ENCODE measurements at places on chromosomes 13 and 19. TPM values are rescaled to one million over a fixed set of nuclear protein-coding genes. Genes with fewer than 3 reads are reported as not detected.

GRCh38 chr19:47826800-47827199 is 5.1 kb downstream of the CRX start:
- DNase-seq, result no peak

DNA sequence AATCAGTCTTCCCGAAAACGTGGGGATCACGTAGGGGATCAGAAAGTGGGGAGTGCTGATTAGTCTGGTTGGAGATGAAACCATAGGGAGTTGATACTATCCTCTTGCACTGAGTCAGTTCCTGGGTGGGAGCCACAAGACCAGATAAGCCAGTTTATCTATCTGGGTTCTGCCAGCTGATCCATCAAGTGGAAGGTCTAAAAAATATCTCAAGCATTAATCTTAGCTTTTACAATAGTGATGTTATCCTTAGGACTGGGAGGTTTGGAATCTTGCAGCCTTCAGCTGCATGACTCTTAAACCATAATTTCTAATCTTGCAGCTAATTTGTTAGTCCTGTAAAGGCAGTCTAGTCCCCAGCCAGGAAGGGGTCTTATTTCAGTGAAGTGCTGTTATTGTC is 2474.2 kb downstream of the PCDH9 start:
- DNase-seq, result no peak

FGF22 gene
- not detected for total RNA-seq

GRCh38 chr19:16791942-16792341 is 37.3 kb upstream of the SIN3B start:
- peak; percentile 25 for DNase-seq

DNA sequence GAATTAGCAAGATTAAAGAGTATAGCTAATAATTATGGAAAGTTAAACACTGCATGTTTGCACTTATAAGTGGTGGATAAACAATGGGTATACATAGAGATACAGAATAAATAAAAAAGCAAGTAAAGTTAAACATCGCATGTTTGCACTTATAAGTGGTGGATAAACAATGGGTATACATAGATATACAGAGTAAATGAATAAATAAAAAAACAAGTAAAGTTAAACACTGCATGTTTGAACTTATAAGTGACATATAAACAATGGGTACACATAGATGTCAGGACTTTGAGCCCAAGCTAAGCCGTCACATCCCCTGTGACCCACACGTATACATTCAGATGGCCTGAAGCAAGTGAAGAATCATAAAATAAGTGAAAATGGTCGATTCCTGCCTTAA is 1533.3 kb upstream of the SPRY2 start:
- no peak for DNase-seq

IL27RA gene
- total RNA-seq, result 4.5 TPM

DNA sequence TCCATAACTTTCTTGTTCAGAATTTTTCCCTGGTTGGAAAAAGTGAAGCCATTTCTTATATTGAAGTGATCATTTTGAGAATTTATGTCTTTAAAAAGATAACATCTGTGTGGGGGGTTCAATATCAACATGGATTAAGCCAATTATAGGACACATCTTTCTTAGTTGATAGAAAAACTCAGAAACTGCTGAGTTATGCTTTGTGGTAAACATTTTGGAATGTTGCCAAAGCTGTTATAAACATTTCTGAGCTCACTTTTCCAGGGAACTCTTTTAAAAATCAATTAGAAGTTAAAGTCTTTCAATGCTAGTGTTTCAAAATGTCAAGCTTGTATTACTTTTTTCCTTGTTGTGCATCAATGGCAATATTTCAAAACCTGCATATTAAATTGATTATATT is 248.8 kb downstream of the DACH1 start:
- peak; percentile 34 for DNase-seq
